Fibroblast of upper back skin (primary cell): ENCODE measurements at places on chromosomes 2 and 18.

GRCh38 chr18:73511771-73512503 is 635.7 kb downstream of the FBXO15 start:
- peak; percentile 49 for DNase-seq

DNA sequence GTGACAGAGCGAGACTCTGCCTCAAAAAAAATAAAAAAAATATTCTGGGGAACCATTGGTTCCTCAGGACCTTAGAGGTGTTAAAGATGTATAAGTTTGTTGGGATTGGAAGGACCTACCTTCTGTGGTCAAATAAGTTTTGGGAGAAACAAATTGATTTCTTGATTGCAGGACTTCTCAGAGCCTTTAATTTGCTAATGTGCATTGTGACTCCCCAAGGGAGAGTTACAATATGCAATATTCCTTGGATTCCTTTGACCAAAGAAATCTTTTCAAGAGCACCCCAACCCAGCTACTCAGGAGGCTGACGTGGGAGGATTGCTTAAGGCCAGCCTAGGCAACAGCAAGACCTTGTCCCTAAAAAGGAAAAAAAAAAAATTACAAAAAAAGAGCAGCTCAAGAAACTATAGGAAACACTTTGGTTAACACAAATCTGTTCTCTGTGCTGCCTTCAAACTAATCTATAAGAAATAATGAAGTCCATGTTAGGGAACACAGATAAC is 6.5 kb downstream of the NAGK start:
- no peak for DNase-seq

GRCh38 chr18:67134911-67135310 is 381.6 kb downstream of the DSEL start:
- DNase-seq = no peak

DNA sequence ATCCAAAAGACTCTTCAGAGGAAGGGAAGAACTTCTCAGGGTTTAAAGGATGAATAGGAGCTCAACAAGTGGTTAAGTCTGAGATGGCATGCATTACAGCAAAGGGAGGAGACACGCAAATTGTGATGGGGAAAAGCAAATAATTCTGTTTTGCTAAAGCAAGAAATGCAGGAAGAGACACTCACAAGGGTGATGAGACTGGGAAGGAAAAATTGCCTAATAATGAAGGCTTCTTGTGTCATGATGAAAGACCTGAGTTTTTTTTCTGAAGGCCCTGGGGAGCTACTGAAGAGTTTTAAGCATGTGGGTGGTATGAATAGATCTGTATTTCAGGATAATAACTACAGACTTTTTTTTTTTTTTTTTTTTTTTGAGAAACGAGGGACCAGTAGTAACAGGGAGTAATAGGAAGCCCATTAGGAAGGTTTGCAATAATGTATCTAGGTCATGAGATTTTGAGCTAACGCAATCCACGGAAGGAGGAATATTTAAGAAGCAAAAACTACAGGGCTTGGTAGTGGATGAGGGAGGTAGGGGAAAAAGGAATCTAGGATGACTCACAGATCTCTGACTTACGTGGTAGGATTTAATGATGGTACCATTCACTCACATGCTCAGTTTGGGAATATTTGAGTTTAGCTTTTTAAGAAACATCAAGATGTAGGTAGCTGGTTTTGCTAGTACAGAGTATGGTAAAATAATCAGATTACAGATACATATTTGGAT is 16.0 kb upstream of the SERPINB3 start:
- DNase-seq = peak; percentile 44

DNA sequence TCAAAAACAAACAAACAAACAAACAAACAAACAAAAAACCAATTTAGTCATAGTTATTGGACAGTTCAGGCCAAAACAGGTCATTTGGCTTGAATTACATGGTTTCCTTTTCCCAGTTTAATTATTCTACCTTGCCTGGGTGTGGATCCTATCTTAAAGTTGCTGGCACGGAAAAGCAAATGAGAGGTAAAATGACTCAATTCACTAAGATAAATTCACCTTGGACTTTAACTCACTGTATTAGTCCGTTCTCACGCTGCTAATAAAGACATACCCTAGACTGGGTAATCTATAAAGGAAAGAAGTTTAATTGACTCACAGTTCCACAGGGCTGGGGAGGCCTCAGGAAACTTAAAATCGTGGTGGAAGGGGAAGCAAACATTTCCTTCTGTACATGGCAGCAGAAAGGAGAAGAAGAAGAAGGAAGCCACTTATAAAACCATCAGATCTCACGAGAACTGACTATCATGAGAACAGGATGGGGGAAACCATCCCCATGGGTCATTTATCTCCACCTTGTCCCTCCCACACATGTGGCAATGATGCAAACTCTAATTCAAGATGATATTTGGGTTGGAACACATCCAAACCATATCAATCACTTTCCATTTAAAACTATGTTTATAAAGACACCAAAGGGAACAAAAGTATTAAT is 22.5 kb upstream of the TRAPPC8 start:
- DNase-seq = no peak

DNA sequence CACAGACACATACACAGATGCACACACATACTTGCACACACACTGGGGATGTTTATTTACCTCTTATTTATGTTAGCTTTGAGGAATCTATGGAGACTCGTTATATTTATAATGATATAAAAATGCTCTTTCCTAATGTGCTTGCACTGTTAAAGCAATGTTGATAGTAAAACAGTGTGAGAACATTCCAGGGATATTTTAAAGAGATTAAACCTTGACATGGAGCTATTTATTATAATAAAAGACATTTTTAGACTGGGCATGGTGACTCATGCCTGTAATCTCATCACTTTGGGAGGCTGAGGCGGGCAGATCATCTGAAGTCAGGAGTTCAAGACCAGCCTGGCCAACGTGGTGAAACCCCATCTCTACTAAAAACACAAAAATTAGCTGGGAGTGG is 557.3 kb upstream of the ZNF804A start:
- DNase-seq = peak; percentile 8

DNA sequence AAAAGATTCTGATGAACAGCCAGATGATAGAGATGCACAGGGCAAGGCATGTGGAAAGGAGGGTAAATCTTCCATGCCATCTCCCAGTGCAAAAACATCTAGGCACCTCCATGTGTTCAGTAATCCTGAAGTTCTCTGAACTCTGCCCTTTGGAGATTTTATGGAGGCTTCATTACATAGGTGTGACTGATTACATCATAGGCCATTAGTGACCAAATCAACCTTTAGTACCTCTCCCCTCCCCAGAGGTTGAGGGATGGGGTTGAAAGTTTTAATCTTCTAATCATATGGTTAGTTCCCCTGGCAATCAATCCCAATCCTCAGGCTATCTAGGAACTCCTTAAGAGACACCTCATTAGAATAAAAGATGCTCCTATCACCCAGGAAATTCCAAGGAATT is 2190.2 kb upstream of the PIK3C3 start:
- DNase-seq = no peak

DNA sequence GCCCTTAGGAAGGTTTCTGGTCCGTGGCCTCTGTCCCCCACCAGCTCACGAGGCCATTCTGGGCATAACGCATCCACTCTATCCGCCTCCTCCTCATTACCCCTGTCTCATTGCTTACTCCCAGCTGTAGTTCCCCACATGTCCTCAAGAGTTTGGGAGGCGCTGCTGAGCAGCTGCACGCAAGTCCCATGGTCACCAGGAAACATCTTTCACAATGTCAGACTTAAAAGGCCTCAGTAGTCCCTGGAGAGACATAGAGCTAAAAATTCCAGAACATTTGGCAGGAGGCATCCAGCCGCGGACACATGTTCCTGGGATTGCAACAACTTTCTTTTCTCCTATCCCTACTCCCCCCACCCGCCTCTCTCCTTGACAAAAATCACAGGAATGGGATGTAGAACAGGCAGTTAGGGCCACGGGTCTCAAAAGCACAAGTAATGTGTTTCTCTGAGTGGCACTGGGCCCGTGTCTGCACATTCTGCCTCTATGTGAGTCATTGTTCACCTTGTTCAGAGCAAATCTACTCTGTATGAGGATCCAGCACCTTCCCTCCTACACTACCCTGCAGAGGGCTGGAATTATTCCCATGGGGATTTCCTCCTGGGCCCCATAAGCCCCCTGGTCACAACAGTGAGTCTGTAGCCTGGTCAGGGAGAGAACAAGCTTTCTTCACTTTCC is 8.1 kb downstream of the LBH start:
- DNase-seq = peak; percentile 96

GRCh38 chr18:49075681-49076080 is 124.9 kb upstream of the SMAD7 start:
- no peak for DNase-seq

DNA sequence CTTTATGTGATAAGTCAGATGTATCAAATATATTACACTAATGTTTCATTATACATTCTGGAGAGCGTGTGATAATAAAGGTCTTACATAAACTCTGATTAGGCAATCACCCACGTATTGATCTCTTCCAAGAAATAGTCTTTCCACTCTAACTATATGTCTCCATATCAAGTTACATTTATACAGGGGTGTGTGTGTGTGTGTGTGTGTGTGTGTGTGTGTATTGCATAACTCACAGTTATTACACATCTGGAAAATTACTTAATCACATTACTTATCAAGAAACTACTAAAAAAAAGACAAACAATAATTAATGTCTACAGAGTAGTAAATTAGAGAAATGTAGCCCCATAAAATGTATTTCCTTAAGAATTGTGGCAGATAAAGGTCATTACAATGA is 339.8 kb downstream of the CDH19 start:
- DNase-seq = no peak

DNA sequence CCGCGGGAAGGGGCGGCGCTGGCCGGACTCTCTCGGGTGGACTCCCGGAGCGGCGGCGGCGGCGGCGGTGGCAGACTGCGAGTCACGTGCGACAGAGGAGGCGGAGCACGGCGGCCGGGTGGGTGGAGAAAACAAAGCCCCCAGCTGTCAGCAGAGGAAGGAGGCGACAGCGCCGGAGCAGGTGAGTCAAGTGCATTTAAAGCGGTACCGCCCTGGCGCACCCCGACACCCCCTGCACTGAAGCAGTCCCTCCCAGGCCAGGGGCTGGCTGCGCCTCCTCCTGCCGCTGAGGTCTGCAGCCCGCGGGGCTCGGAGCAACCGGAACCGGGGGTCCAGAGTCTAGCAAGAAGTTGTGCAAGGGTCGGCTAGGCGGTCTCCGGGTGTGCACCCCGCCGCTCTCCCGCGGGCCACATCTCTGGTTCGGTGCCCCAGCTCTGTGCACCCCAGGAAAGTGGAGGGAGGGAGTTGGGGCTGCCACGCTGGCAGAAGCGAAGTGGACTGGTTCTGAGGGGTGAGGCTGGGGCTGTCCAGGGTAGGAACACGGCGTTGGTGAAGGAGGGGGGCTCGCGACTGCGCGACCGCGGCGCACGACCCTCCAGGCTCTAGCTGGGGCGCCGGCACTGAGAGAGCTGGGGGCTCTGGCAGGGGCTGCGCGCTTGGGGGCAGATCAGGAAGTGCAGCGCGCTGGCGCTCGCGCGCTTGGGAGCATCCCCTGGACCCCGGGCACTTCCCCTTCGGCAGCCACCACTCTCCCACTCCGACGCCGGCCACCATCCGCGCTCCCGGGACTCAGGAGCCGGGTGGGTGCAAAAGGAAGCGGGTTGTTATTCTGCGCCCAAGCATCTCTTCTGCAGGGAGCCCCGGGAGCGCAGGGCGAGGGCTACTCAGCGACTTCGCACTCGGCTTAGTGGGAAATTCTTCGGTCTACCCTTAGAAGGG is 64.0 kb upstream of the MAPRE2 start:
- no peak for DNase-seq

- DNase-seq = no peak
Observed at GRCh38 chr2:24328010-24328409, 32.3 kb downstream of the ITSN2 start.

- peak; percentile 97 for DNase-seq
Observed at GRCh38 chr2:151032741-151033191, 228.9 kb downstream of the RBM43 start.

DNA sequence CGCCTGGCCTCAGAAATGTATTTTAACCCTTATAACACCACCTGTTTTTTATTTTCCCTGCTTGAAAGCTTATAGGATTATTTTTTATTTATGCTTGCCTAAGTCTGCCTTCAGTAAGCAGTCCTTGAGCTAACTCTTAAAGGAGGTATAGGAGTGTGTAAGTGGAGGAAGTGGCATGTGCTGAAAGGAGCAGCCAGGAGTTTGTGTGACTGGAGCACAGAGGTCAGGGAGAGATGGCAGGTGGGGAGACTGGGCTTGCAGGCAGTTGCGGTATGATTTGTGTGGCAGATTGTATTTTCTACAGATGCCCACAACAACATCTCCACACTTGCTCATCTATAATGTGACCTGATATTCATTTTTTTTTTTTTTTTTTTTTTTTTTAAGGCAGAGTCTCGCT is 27.2 kb upstream of the PAIP2B start:
- no peak for DNase-seq

- DNase-seq = peak; percentile 62
Observed at GRCh38 chr18:11946756-11947155, 34.6 kb upstream of the IMPA2 start.

GRCh38 chr18:68676913-68677312 is 38.0 kb downstream of the TMX3 start:
- peak; percentile 33 for DNase-seq

GRCh38 chr2:19851116-19851695 is 50.6 kb downstream of the TTC32 start:
- DNase-seq = no peak

DNA sequence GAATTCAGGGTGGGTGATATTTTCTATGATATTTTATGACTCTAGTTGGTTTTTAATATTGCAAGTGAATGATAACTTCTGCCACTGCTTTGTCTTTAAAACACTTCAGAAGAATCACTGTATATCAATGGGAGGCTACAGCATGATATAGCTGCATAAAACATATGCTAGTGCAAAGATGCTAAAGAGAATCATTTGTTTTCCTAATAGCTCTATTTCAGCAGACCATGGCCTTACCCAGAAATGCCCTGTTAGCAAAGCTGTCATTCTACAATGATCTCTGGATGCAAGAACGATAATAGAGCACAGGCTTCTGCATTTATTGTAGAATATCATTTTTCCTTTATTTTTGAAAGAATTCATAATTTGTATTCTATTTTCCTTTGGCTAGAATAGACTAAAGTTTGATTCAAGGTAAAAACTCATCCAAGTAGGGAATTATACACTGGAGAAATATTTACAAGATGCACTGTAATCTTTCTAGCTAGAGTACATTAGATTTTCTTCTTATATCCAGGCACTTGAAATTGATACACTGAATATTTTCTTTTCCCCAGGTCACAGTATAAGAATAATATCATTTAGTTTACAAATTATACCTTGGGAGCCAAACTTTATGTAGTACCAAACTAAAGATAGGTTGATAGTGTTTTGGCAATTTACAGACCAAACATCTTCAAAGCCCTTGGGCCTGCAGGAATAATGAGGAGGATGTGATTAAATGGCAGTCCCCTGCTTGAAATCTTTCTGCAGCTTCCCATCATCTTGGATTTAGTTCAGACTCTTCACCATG is 252.6 kb upstream of the LINC00305 start:
- DNase-seq = no peak
